ENCODE measurements at places on chromosomes 2 and 18.

- DNase-seq = peak; percentile 24
These were observed 34.6 kb downstream of the TGFBRAP1 start for GRCh38 chr2:105294844-105295481.

DNA sequence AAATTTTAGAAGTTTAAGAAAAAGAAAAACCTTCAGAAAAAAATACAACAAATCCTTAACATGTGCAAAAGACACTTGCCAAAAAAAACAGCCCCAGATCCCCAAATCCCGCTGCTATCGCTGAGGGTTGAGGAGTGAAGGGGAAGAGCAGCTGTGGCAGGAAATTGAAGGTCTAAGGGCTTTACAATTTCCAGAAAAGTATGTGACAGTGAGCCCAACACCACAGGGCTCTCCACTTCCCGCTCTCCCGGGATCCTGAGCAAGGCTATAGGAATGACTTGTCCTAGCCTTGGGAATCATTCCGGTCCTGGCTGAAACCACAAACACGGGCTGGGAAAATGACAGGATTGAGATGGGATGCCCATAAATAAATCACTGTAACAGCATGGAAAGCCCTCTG, 191.4 kb downstream of the TMEM163 start:
- no peak for DNase-seq

GRCh38 chr2:28709101-28709500, 42.5 kb upstream of the PPP1CB start:
- peak; percentile 49 for DNase-seq

DNA sequence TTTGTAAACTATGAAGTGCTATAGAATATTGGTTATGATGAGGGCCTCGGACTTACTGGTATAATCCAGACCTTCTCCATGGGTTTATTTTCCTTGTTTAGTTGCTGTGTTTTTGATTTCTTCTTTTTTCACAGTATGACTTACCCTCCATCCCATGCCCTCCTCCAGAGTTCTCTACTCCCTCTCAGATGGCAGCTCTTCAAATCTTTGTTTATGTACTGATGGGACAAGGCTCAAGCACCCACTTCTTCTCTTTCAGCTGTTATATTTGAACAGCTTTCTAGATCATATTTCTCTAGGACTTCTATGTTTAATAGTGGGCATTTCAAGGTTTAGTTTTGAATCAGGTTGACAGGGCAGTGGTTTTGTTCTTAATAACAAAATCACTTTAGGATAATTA, 43.9 kb downstream of the CLIP4 start:
- no peak for DNase-seq

GRCh38 chr2:140786585-140786984, 1344.2 kb downstream of the LRP1B start:
- no peak for DNase-seq

- no peak for DNase-seq
These were observed 64.0 kb upstream of the ZNF516 start for GRCh38 chr18:76558881-76559667.

- no peak for DNase-seq
These were observed 47.4 kb downstream of the PSMG2 start for GRCh38 chr18:12750076-12750714.

DNA sequence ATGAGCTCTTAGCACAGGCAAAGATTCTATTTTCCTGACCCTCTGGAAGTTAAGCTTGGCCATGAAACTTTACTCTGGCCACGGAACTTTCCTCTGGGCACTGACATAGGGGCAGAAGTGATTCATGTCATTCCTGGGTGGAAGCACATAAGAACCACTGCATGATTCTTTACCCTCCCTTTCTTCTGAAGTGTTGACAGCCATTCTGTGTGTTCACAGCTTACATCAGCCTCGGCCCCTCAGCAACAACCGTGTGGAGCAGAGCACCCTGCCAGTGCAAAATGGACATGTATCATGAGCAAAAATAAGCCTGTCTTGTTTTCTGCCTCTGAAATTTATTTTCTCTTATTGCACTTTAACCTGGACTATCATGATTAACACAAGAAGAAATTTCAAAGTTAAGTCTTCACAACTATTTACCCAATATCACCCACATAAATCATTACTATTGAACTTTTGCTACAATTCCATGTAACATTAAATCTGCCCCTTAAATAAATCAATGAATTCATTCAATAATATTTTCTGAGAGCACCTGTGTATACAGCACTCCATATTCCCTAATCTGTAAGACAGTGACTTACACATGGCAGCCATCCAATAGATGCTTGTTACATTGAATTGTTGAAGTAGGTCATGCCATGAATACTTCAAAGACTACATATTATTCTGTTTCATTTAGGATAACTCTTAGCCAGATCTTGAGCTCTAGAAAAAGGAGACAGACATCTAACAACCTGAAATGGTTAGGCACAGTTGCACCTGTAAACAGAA, 531.9 kb downstream of the IRS1 start:
- DNase-seq = no peak

GRCh38 chr2:216857131-216857550, 2.7 kb downstream of the TNP1 start:
- no peak for DNase-seq

- no peak for DNase-seq
These were observed 164.1 kb upstream of the CELF4 start for GRCh38 chr18:37729716-37730115.

GRCh38 chr18:58057291-58057965, 13.4 kb downstream of the NEDD4L start:
- peak; percentile 13 for DNase-seq

DNA sequence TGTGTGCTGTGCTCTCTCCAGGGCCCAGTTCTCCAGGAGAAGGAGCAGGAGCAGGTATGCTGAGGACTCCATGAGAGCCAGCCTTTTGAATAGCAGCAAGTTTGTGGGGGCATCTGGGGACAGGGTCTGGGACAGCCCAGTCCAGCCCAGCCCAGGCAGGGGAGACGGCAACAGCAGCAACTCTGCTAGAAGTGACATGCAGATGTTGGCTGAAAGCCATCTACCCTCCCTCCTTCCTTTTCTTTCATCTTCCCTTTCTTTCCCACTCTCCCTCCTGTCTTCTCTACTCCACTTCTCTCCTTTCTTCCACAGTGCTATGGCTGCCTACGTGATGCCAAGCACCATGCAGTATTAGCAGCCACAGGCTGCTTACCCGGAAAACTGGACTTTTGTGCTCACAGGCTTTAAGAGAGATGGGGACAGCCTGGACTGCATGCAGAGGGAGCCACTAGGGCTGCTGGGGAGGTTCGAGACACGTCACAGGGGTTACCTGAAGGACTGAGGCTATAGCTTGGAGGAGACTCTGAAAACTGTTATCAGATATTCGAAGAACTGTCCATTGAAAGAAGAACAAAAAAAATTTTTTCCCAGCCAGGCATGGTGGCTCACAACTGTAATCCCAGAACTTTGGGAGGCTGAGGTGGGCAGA, 23.8 kb upstream of the YWHAQ start:
- no peak for DNase-seq

DNA sequence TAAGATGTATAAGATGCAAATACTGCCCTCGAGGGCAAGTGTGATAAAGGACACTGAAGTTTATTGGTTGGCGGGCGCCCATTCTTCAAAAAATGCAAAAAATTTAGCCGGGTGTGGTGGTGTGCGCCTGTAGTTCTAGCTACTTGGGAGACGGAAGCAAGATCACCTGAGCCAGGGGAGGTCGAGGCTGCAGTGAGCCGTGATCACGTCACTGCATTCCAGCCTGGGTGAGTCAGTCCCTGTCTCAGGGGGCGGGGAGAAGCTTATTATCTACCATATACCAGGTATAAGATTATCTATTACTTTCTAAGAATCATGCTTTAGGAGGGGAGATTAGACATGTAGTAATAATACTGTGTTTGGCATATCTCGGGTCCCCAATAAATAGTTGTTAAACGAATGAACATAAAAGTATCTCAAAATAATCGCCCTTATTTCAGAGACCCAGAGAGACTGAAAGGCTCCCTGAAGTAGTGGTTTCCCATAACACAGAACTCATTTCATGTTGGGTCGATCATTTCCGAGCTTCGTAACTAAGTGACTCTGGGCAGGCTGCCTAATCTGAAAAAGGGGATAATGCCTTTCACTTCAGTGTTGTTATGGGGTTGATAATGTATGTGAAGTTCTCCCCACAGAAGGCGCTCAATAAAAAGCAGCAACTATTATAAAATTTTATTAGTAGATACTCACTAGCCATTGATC, 1.2 kb upstream of the SELENOI start:
- no peak for DNase-seq

- DNase-seq = no peak
These were observed 35.2 kb upstream of the CD207 start for GRCh38 chr2:70870790-70871189.

GRCh38 chr2:162704496-162704895, 134.1 kb downstream of the KCNH7 start:
- DNase-seq = no peak

DNA sequence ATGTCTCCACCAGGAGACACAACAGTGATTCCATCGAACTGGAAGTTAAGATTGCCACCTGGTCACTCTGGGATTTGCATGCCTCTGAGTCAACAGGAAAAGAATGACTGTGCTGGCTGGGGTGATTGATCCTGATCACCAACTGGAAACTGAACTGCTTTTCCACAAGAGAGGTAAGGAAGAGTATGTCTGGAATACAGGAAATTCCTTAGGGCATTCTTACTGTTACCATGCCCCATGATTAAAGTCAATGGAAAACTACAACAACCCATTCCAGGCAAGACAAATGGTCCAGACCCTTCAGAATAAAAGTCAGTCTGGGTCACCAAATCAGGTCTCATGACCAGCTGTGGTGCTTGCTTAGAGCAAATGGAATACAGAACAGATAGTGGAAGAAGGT, 12.0 kb upstream of the DDX1 start:
- no peak for DNase-seq

GRCh38 chr2:159557437-159558034, 58.8 kb downstream of the BAZ2B start:
- DNase-seq = no peak

- DNase-seq = no peak
These were observed 174.1 kb downstream of the ANKRD44 start for GRCh38 chr2:197136452-197136851.

GRCh38 chr2:151260573-151261230, 961 bp downstream of the RBM43 start:
- no peak for DNase-seq

GRCh38 chr2:48165070-48165753, 258.9 kb upstream of the FBXO11 start:
- no peak for DNase-seq

DNA sequence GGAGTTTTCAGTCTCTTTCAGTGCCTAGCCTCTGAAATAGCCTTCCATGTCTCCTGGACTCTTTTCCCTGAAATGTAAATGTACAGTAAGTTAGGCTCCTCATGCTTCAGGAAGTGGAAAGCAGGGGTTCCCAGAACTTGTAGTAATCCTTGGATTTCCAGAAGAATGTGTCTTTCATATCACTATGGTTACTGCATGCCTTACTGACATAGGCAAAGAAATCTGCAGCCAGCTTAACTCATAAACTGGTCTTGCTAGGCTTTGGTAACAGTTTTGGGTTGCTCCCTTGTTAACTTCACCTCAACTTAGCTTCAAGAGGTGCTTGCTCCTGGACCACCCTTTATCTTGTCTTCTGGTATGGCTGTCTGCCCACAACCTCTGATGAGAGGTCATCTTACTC, 686.8 kb upstream of the DDX18 start:
- DNase-seq = no peak

- DNase-seq = no peak
These were observed 106.6 kb downstream of the MAP4K4 start for GRCh38 chr2:101803945-101804696.

- no peak for DNase-seq
These were observed 5.0 kb upstream of the ATP6V1B1 start for GRCh38 chr2:70930371-70931329.

- no peak for DNase-seq
These were observed 234.0 kb downstream of the ZNF516 start for GRCh38 chr18:76260941-76261472.

- DNase-seq = no peak
These were observed 392.0 kb upstream of the MYT1L start for GRCh38 chr2:2723064-2723463.

- no peak for DNase-seq
These were observed 516.5 kb downstream of the XIRP2 start for GRCh38 chr2:167404627-167405284.

GRCh38 chr2:24824966-24825882, 32.0 kb downstream of the CENPO start:
- DNase-seq = no peak

GRCh38 chr2:191846515-191847476, at the start of gene CAVIN2:
Gene CAVIN2 (minus strand): TSS chr2:191847088. CDS start chr2:191846925, 163 bp downstream.
- no peak for DNase-seq

- no peak for DNase-seq
These were observed 309.3 kb upstream of the MYT1L start for GRCh38 chr2:2640371-2640770.

- no peak for DNase-seq
These were observed 15.1 kb downstream of the CYS1 start for GRCh38 chr2:10064932-10065772.

- no peak for DNase-seq
These were observed 122.3 kb downstream of the RTN4 start for GRCh38 chr2:54927751-54928615.

DNA sequence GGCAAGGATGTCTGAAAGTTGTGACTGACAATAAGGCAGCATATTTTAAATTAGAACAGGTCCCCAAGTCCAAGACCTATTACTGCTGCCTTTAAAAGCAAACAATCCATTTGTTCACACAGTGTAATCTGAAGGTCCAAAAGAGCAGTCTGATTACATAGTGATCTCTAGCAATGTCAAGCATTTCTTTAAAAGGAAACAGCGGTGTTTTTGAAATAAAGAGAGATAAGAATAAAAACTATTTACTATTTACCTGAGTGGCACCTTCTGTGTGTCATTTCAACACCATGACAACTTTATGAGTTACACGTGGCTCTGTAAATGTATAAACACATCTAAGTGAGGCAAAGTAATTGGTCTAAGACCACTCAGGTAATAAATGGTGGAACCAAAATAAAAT, 1009.9 kb upstream of the CNTNAP5 start:
- DNase-seq = no peak

DNA sequence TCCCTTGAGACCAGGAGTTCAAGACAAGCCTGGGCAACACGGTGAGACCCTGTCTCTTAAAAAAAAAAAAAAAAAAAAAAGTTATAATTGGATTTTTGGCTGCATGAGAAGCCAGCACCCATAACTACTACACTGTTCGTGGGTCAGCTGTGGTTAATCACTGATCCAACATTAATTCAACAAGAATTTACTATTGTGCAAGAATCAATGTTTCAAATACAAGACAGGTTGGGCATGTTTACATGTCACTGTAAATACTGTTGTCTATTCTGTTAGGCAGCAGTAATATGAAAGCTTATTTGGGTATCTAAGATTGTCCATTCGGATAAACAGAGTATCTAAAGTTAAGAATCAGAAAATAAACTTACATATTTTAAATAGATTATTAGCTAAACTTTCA, 62.3 kb downstream of the ESCO1 start:
- no peak for DNase-seq
